ENCODE measurements at places on chromosomes 3 and 15.

GRCh38 chr3:66693461-66694031 lies 192.7 kb upstream of the LRIG1 start:
- DNase-seq: peak; percentile 8

GRCh38 chr3:187922704-187923416 lies 177.6 kb upstream of the BCL6 start:
- DNase-seq: no peak

- DNase-seq: peak; percentile 2
Measured at GRCh38 chr3:22117751-22118346, 366.8 kb upstream of the ZNF385D start.

DNA sequence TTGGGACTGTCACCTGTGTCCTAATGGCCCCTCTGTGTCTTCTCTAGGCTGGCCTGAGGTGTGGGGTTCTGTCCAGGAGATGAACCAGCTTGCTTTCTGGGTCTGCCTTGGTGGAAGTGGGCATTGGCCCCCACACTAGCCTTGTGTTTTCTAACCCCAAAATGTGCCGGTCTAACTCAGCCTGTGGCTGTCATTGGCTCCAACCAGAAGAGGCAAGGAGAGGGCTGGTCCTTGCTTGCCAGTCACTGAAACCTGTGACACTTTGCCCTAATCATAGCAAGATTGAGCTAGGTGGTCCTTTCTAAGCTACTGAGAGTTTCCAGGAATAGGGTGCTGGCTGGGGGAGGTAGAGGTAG lies 2.2 kb downstream of the C15orf39 start:
- DNase-seq: no peak

DNA sequence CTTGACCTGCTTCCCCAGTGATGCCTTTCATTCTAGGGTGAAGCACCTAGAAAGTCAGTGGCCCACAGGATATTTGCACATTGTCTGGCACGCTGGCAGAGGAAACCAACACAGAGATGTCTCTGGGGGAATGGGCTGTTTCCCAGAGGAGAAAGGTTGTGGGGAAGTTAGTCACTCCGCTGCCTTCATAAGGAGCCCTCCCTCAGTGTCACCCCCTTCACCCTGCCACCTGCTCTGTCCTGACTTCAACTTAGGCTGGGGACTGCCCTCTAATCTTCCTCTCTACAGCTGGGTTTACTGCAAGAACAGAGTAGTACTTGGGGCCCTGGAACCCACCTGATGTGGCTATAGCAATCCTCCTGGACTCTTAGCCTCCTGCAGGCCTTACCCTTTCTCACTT lies 5.7 kb downstream of the KLHDC8B start:
- DNase-seq: no peak

DNA sequence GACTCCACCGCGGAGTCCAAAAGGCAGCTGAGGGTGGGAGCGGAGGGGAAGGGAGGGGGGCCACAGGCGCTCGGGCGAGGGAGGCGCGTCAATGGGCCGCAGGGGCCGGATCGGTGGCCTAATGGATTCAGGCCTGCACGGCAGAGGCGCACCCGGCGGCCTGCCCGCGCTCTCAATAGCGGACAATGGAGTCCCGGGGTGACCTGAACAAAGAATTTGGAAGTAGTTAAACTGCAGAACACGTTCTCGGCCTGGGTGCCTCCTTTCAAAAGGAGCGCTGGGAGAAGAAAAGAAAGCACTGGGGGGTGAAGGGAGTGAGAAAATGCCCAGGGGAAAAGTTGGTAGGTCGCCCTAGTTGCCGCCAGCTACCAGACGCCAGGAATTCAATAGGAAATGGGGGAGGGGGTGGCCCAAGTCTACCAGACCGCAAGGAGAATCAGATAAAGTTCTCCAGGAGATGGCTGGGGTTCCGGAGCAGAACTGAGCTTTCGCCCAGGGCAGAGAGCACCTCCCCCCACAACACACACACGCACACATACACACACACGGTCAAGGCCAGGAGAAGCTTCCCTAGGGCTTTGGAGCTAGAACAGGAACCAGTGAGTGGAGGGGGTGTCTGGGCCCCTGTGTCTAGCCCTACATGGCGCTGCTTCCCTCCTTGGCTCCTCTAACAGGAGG lies 25.8 kb upstream of the POLG start:
- peak; percentile 51 for DNase-seq

DNA sequence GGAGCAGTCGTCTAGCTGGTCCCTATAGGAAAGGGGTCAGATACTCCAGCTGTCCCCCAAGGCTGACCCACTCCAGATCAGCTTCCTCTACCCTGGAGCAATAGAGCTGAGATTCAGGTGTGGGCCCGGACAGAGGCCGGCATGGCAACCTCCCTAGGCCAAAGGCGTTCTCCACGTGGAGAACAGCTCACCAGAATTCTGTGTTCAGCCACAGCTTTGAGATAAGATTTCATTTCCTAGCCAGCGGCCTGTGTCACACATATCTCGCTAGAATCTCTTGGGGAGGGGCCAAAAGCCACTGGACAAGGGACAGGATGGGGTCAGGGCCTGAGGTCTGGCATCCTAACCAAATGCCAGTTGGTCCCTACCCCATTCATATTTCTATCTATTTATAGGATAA lies 20.1 kb downstream of the SRGAP3 start:
- DNase-seq: no peak

DNA sequence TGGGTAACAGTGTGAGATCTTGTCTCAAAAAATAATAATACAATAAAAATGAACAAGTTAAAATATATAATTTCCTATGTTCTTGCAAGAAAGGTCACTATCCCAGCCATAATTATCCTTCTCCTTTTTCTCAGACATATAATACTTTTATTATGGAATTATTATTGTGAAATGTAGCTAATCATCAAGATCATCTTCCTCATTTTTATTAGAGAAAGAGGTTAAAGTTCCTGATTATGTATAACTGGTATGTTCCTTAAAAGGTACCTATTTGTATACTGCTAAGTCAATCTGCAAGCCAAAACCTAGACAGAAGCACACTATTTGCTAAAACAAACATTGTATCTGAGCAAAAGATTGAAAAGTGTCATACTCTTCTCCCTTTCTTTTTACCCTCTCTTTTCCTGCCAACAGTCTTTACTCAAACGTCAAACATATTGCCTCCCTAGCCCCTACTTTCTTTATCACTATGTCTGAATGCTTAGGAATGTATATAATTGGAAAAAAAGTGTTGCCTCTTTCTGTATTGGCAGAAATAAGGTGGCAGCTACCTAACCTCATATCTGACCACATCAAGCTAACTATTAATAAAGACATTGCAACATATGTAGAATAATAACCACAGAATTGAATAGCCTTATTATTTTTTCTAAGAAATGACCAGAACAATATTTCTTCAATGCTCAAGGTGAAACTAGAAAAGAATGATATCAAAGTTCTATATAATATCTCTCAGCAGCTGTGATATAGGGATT lies 18.5 kb downstream of the SEC11A start:
- no peak for DNase-seq

DNA sequence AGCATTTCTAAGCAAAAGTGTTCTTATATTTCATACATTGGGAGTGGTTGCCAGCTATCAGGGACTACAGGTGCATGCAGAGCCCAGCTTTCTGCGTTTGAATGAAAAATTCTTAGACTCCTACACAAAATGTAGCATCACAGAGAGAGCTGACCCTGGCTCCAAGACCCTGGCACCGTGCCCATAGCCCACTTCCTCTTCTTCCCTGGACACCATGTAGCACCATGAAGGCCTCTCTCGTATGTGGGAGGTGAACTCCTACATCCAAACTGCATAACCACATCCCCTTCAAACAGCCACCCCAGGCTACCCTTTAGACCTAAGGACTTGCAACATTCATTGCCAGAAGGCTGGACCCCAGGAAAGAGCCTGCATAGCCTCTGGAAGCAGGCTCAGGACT lies 35.8 kb upstream of the ATOSA start:
- no peak for DNase-seq

DNA sequence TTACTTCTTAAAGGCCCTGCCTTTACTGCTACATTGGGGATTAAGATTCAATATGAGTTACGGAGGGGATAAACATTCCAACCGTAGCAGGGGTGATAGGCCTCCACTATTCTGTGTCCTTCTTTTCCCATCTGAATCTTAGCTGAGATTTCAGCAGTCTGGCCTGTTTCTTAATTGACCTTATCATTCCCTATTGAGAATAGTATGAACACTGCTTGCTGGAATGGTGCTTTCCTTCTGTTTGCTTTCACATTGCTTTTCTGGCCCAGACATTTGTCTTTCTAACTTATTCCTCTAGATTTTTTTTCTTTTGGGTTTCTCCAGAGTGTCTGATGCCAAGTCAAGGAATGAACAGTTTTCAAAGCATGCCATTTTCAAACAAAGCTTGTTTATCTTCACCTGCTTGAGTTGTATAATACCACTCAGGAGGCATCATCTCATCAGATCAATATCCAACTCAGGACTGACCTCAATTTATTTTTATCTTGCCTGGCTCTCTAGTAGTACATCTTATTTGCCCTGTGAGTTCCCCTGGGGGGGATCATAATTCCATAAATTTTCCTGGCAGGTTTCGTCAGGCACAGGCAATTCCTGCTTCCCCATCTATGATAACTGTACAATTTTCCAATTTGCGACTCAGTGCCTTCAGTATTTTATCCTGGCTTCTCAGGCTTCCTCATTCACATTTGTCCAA lies 161.1 kb upstream of the STT3B start:
- DNase-seq: no peak

DNA sequence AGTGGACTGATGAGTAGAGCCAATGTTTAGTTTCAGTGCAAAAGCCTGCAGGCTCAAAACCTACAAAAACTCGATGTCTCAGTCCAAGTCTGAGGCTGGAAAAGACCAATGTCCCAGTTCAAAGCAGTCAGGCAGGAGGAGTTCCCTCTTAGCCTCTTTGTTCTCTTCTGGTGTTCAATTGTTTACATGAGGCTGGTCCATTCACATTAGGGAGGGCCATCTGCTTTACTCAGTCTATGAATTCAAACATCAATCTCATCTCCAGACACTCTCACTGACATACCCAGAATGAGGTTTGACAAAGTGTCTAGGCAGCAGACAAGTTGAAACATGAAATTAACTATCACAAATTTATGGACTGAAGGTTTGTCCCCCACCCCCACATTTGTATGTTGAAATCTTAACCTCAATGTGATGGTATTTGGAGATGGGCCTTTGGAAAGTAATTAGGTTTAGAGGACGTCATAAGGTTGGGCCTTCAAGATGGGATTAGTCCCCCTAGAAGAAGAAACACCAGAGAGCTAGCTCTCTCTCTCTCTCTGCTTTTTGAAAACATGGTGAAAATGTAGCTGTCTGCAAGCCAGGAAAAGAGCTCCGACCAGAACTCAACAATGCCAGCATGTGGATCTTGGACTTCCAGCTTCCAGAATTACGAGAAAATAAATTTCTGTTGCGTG lies 438.5 kb upstream of the RGMA start:
- no peak for DNase-seq

DNA sequence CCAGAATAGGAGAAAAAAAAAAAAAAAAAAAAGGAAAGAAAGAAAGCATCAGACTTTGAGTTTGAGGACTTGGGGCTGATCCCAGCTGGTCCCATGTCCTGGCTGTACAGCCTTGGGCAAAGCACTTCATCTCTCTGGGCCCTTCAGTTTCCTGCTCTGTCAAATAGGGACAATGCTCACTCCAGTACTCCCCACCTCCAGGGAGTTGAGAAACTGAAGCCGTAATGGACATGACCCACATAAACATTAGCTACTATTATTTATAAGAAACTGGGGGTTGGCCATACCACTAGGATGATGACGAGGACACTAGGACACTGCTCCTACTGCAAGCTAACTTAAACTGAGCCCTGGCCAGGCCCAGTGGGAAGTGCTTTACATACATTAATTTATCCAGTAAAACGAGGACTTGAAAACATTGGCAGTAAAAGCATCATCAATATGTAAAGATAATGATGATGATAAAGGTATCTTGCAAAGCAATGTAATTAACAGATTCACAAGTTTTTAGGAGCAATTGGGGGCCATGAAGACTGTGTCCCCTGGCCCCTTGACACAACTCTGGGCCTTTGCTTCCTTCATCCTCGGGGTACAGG lies 22.9 kb upstream of the SMAD6 start:
- no peak for DNase-seq

DNA sequence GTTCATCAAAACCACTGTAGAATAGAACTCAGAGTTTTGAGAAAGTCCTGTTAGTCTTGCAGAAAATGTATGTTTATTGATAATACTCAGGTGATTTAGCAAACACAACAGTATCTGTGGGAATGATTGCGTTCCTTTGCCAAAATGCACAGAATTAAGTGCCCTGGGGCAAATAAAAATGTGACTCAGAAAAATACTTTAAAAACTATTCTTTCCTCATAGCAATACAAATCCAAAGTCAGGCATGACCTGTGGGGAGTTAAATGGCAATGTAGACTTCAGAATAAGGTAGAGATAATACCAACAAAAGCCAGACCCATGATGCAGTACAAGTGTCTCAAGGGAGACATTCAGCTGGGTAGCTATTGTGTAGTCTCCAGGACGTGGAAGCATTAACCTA lies 72.3 kb upstream of the SNTN start:
- no peak for DNase-seq

DNA sequence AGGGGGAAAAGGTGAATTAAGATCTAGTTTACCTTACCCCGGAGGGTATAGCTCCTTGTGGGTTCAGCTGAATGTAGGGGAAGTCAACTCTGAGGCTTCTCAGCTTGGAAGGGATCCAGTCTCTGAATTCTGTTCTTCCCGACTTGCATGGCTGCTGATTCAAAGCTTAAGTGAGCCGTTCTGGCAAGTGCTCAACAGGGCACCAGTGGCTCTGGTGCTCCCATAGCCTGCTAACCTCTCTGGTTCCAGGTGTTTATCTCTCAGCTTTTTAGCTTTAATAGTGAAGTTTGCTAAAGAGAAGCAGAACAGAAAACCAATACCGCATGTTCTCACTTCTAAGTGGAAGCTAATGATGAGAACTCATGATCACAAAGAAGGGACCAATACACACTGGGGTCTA lies 46.3 kb upstream of the RBP1 start:
- no peak for DNase-seq

DNA sequence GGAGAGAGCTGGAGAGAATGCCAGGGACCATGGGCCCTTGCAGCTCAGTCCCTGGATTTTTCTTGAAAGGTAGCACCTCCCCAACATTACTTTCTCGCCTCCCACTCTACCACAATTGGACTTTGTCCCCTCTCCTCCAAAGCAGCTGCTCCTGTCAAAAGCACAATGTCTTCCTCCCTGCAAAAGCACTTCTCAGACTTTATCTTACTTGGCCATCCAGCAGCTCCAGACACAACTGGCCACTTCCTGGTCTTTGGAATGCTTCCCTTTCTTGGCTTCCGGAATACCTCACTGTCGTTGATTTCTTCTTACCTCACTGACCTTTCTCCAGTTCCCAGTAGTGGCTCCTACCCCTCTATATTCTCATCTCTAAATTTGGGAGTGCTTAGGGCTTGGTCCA lies 134.6 kb upstream of the PROK2 start:
- no peak for DNase-seq

- no peak for DNase-seq
Measured at GRCh38 chr15:71333839-71334238, 218.6 kb downstream of the THSD4 start.

GRCh38 chr3:44966795-44967278 lies 9.1 kb downstream of the ZDHHC3 start:
- no peak for DNase-seq

DNA sequence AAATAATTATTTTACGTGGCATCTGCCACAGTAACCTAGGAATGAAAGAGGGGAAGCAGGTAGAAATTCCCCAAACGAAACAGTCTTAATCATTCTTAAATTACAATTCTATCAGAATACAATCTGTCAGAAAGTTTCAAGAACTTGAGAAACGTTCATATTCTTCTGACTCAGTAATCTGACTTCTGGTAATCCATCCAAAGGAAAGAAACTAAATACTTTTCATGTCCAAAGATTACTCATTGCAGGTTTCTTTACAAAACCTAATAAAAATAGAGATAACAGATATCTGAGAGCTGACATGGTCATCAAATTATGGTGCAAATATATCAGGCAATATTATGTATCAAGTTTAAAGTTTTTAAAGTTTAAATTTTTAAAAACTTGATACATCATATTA lies 109.4 kb downstream of the DLG1 start:
- DNase-seq: no peak

Measured in frontal cortex (tissue), 4 donors.